ENCODE measurements at places on chromosomes 12 and 14. TPM values are rescaled to one million over a fixed set of nuclear protein-coding genes. Genes with fewer than 3 reads are reported as not detected.

- DNase-seq: no peak
These were observed 31.1 kb downstream of the PITPNM2 start for GRCh38 chr12:123119808-123120207.

DNA sequence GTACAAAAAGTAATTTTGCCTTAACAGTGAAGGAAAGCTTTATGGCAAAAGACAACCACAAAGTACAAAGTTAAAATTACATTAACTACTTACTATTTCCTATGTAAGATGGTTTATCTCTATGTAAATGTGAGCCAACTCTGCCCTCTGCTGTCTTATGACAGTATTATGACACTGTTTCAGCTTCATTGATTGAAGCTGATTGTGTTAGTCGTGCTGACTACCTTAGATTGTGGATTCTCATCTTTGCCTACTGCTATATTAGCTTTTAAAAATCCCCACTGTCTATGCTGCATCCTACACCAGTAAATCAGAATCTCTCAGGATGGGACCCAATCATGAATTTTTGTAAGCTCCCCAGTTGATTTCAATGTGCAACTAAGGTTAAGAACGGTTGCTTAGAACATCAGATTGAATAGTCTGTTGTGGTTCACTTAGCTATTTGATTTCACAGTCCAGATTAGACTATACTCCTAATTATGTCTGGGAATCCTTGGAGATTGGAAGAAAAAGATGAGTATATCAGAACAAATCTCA, 12.2 kb upstream of the SPTB start:
- peak; percentile 63 for DNase-seq

- no peak for DNase-seq
These were observed 443 bp downstream of the DNAL1 start for GRCh38 chr14:73645248-73645610.

GRCh38 chr12:2354151-2354991, 301.6 kb downstream of the CACNA1C start:
- no peak for DNase-seq

GRCh38 chr14:102581193-102581592, 11.3 kb upstream of the RCOR1 start:
- no peak for DNase-seq

DNA sequence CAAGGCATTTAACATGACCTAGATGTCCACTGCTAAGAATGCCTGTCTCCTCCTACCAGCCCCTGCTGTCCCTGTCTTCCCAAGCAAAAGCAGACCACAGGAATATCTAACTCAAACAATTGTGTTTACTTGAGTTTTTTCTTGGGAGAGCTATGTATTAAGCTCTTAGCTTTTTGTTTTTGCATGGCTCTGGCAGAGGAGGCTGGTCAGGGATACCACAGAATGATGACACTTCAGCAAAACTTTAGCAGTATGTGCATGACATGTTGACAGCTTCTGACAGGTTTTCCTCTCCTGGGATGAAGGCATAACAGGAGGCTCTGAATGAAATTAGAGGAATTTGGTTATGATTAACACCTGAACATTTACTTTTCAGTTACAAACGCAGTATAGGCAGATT, 6.9 kb downstream of the TMBIM6 start:
- no peak for DNase-seq

- no peak for DNase-seq
These were observed 107.5 kb upstream of the CPNE8 start for GRCh38 chr12:39012870-39013269.

DNA sequence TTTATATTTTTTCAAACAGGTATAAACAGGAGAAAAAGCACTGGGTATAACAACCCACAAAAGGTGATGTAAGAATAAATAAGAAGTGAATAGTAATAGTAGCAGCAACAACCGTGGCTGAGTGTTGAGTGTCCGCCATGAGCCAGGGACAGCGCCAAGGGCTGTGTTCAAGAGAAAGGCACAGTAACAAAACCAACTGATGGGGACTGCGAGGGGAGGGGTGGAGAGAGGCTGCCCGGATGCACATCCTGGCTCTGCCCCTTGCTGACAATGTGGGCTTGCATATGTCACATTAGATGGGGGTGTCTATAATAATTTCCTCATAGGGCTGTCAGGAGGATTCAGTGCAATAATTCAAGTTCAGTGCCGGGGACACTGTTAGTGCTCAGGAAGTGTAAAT, 912.4 kb downstream of the VRK1 start:
- DNase-seq: no peak

DNA sequence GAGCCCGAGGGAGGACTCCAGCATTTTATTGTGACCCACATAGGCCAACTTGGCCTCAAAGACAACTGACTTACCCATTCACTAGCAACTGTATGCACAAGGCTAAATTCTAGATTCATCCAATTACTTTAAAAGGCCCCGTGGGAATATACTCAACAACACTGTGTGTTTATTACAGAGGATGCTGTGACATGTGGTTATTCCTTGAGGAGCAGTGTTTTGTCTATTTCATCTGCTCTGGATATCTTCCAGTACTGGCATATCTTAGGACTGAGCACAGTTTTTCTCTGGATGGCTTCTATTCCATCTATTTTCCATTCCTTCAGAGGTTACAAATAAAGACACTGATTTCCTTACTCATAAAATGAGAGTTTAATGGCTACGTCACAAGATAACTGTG, 87.2 kb upstream of the KRAS start:
- no peak for DNase-seq

GRCh38 chr14:65748796-65749195, 336.3 kb downstream of the FUT8 start:
- no peak for DNase-seq

- no peak for DNase-seq
These were observed 15.4 kb downstream of the BHLHE41 start for GRCh38 chr12:26109343-26109881.

GRCh38 chr12:129534966-129535750, 368.7 kb downstream of the TMEM132D start:
- no peak for DNase-seq

- peak; percentile 59 for DNase-seq
These were observed 123.3 kb downstream of the SSPN start for GRCh38 chr12:26318661-26319068.

GRCh38 chr12:53218551-53219291, 11.7 kb upstream of the ITGB7 start:
- no peak for DNase-seq

DNA sequence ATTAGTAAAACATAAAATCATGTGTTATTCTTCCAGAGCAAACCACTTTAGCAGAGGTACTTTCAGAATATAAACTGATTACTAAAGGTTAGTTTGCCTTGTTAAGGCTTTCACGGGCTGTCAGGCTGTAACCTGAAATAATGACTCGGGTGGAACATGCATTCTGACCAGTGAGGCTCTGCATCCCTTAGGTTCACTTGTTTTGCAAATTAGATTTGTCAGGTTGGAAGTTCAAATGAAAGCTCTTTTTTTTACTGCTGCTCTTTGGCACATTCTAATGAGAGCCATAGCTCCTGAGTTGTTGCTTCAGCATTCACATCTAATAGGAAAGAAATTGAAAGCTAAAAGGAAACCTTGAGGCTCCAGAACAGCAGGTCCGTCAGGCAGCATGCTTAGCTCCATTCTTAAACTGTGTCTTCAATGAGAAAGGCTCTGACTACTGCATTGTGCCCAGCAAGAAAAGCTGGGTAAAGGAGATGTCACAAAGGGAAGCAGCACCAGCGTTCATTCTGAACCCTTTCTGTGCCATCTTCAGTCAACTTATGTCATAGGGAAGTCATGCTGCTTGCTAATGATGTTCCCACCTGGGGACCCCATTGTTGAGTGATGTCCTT, 445.5 kb upstream of the FBXO33 start:
- no peak for DNase-seq

- DNase-seq: no peak
These were observed 83.6 kb upstream of the USP44 start for GRCh38 chr12:95634622-95635621.

DNA sequence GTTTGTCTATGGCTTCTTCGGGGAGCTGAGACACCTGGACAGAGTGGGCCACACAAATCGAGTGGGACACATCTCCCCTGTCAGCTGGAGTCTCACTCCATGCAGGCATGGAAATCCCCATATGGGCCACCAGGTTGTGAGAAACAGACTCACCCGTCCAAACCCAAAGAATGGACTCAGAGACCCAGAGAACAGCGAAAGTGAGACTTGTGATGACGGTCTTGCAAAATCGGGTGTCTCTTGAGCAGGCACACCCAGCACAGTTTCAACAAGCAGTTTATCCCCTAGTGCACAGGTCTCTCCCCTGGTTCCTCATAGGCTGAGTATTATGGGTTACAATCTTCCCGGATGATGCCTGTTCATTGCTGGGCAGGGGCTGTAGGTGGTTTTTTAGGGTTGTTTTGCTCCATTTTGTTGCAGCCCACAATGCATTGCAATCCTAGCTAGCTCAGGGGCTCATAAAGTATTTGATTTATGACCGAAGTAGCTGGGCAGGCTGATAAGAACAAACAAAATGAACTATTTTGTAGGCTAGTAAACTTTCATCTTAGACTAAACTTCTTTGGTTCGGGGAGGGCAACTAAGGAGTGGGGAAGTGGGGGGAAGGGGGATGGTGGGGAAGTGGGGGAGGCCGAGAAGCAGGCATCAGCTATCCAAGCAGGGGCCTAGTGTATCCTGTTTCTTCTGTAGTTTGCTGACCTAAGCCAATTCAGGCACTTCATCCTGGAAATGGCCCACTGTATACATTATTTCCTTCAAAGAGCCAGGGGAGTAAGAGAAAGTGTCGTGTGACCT, 45.3 kb downstream of the IQSEC3 start:
- DNase-seq: no peak

DNA sequence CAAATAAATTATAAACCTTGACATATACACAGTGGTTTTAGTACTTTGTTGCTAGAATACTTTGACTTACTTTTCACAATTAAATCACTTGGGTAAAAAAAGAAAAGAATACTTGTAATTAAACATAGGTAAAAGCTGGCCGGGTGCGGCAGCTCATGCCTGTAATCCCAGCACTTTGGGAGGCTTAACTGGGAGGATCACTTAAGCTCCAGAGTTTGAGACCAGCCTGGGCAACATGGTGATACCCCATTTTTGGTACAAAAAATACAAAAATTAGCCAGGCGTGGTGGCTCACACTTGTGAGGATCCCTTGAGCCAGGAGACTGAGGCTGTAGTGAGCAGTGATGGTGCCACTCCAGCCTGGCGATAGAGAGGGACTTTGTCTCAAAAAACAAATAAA, 7.8 kb downstream of the STX2 start:
- DNase-seq: no peak

DNA sequence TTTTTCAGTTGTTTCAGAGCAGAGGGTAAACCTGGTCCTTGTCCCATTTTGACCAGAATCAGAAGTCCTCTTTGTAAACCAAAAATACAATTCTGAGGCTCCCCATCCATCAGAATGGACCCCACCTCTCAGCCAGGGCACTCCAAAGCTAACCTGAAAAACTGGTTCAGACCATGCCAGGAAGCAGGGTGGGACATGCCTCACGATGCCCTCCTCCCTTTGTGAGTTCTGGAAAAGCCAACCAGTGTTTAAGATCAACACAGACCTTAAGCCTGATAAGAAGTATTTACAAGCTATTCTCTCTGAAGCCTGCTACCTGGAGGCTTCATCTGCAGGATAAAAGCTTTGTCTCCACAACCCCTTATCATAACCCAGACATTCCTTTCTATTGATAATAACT, 35.4 kb downstream of the TNFAIP2 start:
- peak; percentile 96 for DNase-seq

SLC5A8 gene
- not detected for total RNA-seq

GOLGA5 gene
- 17.2 TPM for total RNA-seq

DLGAP5 gene
- total RNA-seq: 51.7 TPM

FAIM2 gene
- not detected for total RNA-seq

LRRIQ1 gene
- total RNA-seq: 4.2 TPM

KRT74 gene
- not detected for total RNA-seq

SEC23A gene
- 42.0 TPM for total RNA-seq

CLEC2B gene
- 3.9 TPM for total RNA-seq
